ENCODE measurements at places on chromosomes 7 and 10. TPM values are rescaled to one million over a fixed set of nuclear protein-coding genes. Genes with fewer than 3 reads are reported as not detected.

GALNT17 gene
- total RNA-seq: not detected

GTF2IRD1 gene
- 2.4 TPM for total RNA-seq

PNLIP gene
- not detected for total RNA-seq

TEX47 gene
- total RNA-seq: not detected

WDR11 gene
- 40.4 TPM for total RNA-seq

OR2A12 gene
- total RNA-seq: not detected

Data from CD4-positive, CD25-positive, alpha-beta regulatory T cell (primary cell).